ENCODE measurements at places on chromosomes 1 and 21.

DNA sequence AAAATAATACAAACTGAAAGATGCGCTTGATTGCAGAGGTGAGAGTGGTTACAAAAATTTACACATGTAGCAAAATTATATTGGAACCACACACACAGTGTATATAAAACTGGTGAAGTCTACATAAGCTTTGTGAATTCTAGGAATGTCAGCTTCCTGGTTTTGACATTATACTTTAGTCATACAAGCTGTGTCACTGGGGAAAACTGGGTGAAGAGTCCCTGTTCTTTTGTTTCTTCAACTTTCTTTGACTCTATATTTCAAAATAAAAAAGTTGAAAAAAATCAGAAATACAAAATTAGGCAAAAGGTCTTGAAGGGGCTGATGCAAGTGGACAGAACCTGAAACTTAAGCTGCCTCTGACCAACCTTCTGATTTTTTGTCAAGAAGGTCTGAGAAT lies 3.0 kb downstream of the C1QC start:
- DNase-seq: no peak

GRCh38 chr1:205798577-205798976 lies 14.4 kb downstream of the SLC41A1 start:
- no peak for DNase-seq

DNA sequence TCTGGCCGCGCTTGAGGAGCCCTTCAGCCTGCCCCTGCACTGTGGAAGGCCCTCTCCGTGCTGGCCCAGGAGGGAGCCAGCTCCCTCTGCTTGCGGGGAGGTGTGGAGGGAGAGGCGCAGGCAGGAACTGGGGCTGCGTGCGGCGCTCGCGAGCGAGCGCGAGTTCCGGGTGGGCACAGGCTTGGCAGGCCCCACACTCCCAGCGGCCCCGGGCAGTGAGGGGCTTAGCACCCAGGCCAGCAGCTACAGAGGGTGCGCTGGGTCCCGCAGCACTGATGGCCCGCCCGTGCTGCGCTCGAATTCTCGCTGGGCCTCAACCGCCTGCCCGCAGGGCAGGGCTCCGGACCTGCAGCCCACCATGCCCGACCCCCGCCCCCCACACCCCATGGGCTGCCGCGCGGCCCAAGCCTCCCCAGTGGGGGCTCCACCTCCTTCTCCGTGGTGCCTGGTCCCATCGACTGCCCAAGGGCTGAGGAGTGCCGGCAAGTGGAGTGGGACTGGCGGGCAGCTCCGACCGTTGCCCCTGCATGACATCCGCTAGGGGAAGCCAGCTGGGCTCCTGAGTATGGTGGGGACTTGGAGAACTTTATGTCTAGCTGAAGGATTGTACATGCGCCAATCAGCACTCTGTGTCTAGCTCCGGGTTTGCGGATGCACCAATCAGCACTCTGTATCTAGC lies 46.0 kb downstream of the COL24A1 start:
- DNase-seq: no peak

GRCh38 chr1:110687250-110687649 lies 12.5 kb upstream of the KCNA3 start:
- DNase-seq: no peak

DNA sequence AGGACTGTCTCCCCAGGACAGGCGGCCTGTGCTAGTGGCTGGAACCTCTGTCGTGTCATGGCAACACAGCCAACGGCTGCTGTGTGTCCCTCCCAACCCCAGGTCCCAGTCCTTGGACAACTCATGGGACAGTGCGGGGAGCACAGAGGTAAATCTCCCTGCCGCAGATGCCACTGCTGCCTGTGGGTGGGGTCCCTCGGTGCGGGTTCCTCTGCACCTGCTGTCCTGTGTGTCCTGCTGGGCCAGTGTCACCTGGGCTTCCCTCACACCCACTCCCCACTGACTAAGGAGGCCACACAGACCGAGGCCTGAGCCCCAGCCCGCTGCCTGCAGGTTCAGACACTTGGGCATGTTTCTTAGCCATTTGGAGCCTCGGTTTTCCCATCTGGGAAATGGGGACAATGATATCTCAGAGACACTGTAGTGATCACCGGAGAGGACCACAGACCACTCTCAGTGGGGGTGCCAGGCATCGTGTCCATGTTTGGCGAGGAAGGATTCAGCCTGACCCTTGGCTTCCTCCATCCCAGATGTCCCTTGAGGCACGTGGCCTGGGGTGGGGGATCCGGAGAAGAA lies 96.5 kb downstream of the SIK1 start:
- DNase-seq: no peak

DNA sequence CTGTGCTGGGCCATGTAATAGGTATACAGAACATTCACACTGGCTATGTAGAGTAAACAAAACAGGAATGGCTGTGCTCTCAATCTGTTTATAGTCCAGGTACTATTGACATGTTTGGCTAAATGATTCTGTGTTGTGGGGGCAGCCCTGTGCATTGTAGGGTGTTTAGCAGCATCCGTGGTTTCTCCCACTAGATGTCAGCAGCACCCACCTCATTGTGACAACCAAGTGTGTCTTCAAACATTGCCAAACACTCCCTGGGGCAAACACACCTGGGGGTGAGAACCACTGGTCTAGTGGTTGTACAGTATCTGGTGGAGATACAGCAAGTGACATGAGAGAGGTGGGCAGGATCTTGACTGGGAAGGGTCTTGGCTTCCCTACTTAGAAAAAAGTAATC lies 80.4 kb upstream of the SPATA6 start:
- DNase-seq: no peak

GRCh38 chr1:67458663-67459062 lies 28.5 kb upstream of the SERBP1 start:
- no peak for DNase-seq

- DNase-seq: no peak
Observed at GRCh38 chr1:89855413-89856123, 34.7 kb downstream of the LRRC8D start.

- no peak for DNase-seq
Observed at GRCh38 chr1:244322791-244323521, 128.8 kb downstream of the ADSS2 start.

DNA sequence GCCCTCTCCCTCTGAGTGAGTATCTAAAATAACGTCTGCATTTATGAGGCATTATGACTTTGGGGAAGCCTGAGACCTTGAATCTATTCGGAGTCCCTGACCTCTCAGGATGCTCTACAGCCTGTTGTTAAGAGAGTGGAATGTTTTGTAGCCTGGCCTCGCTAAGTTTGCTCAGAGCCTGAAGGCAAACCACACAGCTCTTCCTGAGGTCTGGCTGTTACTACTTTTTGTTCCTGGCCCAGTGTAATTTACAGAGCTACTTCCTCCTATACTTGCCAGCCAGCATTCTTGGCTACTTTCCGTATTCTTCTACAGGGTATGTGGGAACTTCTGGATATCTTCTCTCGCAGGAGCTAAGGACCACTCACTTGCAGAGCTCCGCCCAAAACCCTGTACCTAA lies 3.6 kb upstream of the ZMYM4 start:
- no peak for DNase-seq

GRCh38 chr21:14876524-14876840 lies 188.3 kb downstream of the NRIP1 start:
- DNase-seq: no peak

DNA sequence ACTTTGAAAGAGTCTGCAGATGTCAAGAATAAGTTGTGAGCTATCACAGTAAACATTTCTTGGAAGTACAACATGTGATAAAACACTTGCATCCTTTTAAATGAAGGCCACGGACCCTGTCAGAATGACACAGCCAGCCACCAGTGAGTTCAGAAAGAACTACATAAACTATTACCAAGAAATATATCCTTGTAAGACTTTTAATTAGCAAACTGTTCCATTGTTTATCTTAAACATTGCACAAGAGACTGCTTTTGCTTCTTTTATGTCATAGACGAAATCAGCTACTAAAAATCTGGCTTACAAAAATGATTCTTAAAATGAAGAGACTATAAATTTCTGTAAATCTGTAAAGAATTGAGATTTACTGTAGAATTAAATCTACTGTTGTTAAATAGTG lies 17.9 kb downstream of the LRRC7 start:
- DNase-seq: no peak

DNA sequence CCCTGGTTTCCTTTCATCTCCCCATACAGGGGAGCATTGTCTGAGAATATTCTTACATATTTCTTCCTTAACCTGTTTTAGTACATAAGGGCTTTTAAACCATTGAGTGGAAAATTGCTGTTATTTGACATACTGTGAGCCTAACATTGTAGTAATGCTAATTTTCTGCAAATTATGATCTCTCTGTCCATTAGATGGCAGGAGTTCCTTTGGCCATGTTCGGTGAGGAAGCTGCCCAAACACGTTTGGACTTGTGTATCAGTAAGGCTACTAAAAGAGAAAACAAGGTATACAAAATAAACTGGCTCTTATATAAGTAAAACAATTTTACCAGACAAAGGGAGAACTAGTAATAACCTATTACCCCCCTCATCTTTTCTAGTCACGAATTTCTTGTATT lies 29.2 kb downstream of the CDC7 start:
- no peak for DNase-seq

DNA sequence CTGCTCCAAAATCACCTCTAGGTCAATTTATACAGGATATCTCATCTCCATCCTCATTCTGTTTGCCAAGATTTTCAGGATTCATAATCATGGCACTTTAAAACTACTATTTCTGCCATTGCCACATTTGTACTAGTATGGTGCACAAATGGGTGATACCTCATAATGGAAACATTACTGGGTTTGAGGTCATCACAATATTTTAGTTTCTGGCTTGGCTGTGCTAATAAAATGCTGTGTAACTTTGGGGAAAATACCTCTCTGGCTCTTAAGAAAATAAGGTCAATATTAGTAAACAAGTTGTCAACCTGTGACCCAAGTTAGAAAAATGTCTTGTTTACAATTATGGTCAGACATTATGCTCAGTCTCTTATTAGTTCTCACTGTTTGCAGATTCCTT lies 4.7 kb upstream of the SLAMF7 start:
- DNase-seq: no peak

DNA sequence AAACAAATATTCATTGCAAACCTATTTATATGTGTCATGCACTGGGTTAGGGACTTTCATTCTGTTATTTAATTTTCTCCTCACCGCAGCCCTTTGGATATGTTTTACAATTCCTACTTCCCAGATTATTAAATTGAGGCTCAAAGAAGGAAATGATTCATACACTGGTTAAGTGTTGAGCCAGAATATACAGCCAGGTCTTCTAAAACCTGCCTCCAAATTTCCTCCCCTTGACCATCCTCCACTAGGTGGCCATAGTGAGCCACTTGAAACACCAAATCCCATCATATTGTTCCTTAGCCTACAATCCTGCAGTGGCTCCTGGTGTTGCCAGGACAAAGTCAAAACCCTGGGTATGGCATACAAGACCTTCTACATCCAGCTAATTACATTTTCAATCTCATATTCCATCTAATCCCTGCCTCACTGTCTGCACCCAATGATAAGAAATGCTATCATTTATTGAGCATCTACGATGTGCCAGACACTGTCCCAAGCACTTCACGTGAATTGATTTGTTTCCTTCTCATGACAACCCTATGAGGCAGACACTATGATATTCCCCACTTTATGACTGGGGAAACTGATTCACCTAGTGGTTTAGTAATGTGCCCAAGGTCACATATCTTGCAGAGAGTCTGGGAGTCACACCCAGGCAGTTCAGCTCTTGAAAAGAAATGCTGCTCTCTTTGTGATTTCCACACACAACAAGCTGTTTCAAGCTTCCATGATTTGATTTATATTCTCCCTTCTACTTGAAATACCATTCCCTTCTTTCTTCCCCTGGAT lies 23.6 kb upstream of the KIRREL1 start:
- no peak for DNase-seq

DNA sequence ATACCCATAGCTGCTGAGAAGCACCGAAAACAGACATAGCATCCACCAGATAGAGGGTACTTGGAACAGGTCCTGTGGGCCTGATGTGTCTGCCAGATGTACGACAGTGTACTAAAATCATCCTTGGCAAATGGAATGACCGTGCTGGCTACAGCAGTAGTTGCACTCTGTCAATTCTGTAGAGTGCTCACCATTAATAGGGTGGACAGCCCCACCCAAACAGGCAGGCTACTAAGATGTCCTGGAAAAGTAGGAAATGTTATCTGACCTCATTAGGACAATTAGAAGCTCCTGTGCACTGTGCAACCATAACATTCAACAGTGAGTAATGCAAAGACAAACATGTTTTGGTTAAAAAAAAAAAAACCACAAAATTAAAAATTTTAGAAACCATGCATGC lies 106.2 kb downstream of the PTPN14 start:
- DNase-seq: no peak

- no peak for DNase-seq
Observed at GRCh38 chr1:93753791-93754763, 72.4 kb upstream of the BCAR3 start.

DNA sequence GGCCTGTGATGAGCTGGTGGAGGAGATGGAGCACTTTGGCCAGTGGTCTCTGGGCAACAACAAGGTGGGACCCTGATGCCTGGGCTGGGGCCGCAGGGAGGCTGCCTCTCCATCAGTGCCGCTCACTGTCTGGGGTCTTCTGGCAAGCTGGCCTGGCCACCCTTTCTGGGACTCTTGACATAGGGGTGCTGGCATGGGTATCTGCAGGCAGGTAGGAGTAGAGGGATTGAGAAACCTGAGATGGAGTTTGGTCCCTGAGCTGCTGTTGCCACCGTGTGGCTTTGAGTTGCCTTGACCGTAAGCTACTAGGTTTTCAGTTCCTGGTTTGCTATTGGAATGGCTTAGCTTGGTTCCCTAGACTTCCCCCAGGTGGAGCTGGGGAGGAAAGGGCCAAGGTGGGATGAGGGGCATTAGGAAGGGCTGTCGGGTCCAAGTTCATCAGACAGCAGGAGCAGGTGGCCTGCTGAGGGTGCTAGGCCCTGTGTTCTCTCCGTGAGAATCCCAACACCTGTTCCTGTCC lies 13.2 kb upstream of the MFN2 start:
- no peak for DNase-seq

DNA sequence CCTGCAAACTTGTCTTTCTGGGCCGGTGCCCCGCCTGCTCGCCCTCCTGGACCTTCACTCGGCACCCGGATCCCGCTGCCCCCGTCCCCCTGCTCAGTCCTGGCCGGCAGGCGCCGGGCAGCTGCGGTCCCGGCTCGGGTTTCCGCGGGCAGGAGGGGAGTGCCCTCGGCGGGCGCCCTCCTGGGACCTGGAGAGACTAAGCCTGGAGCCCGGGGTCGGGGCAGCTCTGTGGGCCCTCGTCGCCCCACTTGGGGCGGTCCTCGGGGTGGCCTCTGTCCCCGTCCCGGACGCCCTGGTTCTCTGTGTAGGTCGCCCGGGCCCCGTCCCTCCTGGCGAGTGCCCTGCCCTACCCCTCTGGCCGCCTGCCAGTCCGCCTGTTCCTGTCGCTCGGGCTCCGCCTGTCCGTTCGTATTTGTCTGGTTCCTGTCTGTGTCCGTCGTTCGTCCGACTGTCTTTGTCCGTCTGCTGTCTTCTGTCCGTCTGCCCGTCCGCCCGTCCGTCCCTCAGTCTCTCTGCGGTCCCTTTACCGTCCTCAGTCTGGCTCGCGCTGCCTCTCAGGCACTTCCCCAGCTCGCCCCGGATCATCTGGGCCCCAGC lies 490 bp downstream of the SERINC2 start:
- no peak for DNase-seq

- no peak for DNase-seq
Observed at GRCh38 chr1:203149188-203149840, 21.8 kb downstream of the ADORA1 start.

All from activated T-helper 1 cell treated with anti-CD3 and anti-CD28 coated beads, Interleukin-2, amount 50 U/mL, for 16 hours (primary cell).